Activated naive CD8-positive, alpha-beta T cell treated with anti-CD3 and anti-CD28 coated beads, Interleukin-2, amount 10 ng/mL, durations not matched to agents 7 days and 5 days (primary cell): ENCODE measurements at places on chromosomes 1 and 21. TPM values are rescaled to one million over a fixed set of nuclear protein-coding genes. Genes with fewer than 3 reads are reported as not detected.

- no peak for DNase-seq
These were observed 16.2 kb upstream of the PPIE start for GRCh38 chr1:39722495-39722894.

- no peak for DNase-seq
These were observed 38.7 kb downstream of the TTC13 start for GRCh38 chr1:230939806-230940489.

DNA sequence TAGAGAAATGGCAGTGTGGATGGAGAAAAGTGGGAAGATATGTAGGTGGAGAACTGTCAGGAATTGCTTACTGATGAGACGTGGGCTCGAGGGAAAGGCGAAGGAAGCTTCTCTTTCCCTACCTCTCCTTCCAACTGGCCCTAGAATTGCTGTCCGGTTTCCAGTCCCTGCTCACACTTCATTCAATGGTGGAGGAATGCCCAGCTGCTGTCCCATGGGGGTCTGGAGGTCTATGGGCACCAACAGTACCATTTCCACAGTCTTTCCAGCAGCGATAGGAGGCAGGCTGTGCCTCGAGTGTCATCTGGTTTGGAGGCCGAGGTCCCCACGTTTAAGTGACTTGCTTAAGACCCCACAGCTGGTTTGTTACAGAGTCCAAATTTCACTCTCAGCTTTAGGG lies 31.5 kb upstream of the CD1D start:
- no peak for DNase-seq

DNA sequence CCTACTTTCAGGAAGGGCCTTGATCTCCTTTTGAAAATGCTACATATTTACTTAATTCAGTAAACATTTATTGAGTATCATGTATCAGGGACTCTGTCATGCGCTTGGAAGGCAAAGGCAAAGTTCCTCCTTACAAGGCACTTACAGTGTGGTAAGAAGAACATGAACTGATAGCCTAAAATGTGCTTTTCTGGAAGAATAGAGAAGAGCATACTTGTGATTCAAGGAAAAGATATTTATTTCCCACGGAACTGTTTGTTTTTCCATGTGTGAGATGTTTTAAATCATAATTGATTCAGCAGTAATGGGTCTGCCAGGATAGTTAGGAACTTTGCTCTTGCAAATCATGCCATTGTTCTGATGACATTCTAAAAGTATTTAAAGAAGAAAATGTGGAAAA lies 110.1 kb upstream of the ZNHIT6 start:
- no peak for DNase-seq

DNA sequence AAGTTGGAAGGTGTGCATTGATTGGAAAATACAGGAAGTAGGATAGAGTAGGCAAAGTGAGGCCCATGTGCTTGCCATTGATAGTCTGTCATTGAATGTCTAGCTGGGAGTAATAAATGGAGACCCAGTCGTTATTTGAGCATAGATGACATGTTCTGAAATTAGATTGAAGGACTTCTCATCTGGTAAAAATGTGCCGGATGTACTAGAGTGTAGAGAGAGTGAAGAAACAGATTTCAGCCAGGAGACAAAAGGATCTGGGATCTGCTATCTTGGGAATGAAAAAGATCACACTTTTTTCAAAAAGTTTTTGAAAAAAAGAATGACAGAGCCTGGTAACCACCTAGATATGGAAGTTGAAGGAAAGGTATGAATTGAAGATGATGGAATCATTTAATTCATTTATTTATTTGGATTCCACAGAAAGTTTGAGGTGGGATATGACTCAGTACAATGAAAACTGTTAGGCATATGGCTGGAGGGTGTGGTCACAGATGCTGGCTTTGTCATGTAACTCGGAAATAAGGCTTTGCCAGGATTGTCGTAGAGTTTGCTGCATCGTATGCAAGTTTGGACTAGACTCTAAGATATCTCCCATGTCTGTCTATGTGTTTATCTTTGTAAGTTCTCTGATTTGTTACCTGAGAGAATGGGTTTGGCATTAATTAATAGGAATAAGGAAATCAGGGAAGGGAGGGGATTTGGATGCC lies 137.1 kb downstream of the PBX1 start:
- DNase-seq = no peak

GRCh38 chr1:24694380-24694843 lies 50.8 kb upstream of the CLIC4 start:
- DNase-seq = no peak

DNA sequence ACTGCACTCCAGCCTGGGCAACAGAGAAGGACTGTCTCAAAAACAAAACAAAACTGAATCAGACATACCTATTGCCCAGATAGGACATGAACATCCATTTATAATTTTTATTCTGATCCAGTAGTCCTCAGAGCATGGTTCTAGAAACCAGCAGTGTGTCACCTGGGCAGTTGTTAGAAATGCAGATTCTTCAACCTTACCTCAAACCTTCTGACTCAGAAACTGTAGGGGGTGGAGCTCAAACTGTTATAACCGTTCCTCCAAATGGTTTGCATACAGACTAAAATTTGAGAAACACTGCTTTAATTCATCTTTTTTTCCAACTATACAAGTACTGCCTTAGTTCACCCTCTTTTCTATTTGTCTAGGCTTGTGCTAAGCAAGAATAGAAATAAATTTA lies 6.0 kb downstream of the NASP start:
- no peak for DNase-seq

GRCh38 chr1:33060579-33061083 lies 20.3 kb upstream of the AZIN2 start:
- DNase-seq = no peak

- no peak for DNase-seq
These were observed 204.9 kb upstream of the CACYBP start for GRCh38 chr1:174794861-174795260.

DNA sequence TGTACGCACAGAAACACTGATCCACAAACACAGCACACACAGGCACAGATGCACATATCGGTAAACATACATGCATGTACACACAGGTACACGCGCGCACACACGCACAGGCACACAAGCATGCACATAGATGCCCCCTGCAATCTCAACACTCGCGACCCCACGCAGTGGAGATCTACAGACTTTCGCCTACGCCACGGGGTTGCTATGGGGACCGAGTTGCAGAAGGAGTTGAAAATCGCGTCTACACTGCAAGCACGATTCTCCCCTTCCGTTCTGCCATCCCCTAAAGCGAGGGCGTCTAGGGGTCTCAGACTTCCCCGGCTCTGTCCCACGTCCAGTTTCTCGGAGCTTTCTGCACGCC lies 826 bp downstream of the TRIM17 start:
- DNase-seq = no peak

Gene SPRR5
- total RNA-seq = not detected

Gene CCDC190
- not detected for total RNA-seq

Gene ADAMTS4
- total RNA-seq = 2.5 TPM

Gene LCE1A
- not detected for total RNA-seq
